Calu3 (cell line): ENCODE measurements at places on chromosomes 7 and 10. TPM values are rescaled to one million over a fixed set of nuclear protein-coding genes. Genes with fewer than 3 reads are reported as not detected.

GRCh38 chr10:23742368-23742767 lies 303.5 kb downstream of the OTUD1 start:
- H3K27me3 ChIP-seq = no peaks in the 10 kb centered on the region
- DNase-seq = no peak
- H3K4me3 ChIP-seq = no peak overlapping the region
- no peak overlapping the region for H3K27ac ChIP-seq

DNA sequence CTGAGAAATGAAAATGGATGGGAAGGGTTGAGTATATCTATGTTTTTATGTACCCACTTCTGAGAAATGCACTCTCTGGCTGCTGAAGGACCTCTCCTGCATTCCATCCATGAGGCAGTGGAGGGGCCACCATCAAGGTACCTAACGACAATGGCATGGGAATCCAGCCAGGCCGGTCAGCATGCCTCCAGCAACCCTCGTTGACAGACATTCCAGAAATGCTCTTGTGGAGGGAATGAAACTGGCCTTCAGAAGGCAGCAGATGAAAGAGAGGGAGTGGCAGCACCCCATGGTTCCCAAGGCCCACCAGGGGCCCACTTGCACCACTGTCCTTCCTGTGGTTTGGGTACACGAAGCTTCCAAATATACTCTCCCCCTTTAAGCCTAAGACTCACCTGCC lies 269.0 kb downstream of the ARHGAP12 start:
- H3K4me3 ChIP-seq = no peak overlapping the region
- DNase-seq = no peak
- peaks cover under 1% of the 10 kb centered on the region for H3K27me3 ChIP-seq
- no peaks in the 10 kb centered on the region for H3K36me3 ChIP-seq
- no peak overlapping the region for H3K27ac ChIP-seq
- H3K4me1 ChIP-seq = no peaks in the 10 kb centered on the region

DNA sequence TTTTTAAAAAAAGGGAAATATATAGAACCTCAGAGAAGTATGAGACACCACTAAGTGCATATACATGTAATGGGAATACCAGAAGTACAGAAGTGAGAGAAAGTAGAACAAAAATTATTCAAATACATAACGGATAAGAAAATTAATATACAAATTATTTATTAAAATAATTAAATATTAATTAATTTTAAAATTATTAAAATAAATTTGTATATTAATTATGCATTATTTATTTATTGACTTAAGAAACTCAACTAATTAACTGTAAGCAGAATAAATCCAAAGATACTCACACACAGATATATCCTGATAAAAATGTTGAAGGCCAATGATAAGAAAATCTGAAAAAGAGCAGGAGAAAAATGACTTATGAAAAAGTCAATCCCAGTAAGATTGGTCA lies 1333.5 kb upstream of the CELF2 start:
- H3K27me3 ChIP-seq = no peaks in the 10 kb centered on the region
- H3K36me3 ChIP-seq = no peaks in the 10 kb centered on the region
- DNase-seq = no peak
- no peak overlapping the region for H3K4me3 ChIP-seq

DNA sequence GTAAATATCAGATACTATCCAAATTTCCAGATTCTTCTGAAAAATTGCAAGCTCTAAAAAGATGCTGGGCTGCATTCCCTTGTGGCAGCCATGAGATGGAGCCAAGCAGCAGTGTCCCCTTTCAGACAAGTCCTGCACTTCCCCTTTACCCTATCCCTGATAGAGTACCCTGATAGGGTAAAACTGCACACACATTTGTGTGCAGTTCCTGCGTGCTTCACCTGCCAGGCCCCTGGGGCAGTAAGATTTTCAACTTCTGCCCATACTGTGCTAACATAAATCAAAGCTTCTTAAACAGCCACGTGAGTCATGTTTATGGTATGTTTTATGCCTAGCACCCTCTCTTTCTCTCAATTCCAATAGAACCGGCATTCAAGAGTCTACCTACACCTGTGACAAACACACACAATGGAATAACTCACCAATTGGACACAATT lies 52.2 kb downstream of the IFIT5 start:
- H3K27me3 ChIP-seq = no peaks in the 10 kb centered on the region
- peak; percentile 51 for DNase-seq
- H3K4me1 ChIP-seq = peaks cover 48% of the 10 kb centered on the region
- H3K4me3 ChIP-seq = no peak overlapping the region

DNA sequence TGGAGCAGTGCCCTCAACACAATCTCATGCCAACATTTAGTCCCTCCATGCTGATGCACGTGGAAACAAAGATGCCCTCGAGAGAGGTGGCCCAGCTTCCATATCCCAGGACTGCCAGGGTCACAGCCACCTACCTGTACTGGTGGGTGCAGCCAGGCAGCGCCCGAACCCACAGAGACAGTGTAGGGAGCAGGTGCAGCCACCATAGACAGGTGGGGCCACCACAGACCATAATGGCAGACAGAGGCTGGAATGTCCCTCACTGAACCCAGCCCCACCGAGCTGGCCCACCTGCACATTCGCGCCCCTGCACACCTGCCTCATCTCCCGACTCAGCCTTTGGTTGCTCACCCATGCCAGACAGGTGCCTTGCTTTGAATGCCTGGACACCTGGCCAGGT lies 18.3 kb upstream of the CPXM2 start:
- H3K4me1 ChIP-seq = no peaks in the 10 kb centered on the region
- no peak for DNase-seq
- H3K36me3 ChIP-seq = no peaks in the 10 kb centered on the region
- H3K27ac ChIP-seq = no peak overlapping the region

GRCh38 chr7:80142853-80143580 lies 8.4 kb downstream of the GNAI1 start:
- H3K4me1 ChIP-seq = peaks cover 35% of the 10 kb centered on the region
- H3K36me3 ChIP-seq = no peaks in the 10 kb centered on the region
- H3K4me3 ChIP-seq = no peak overlapping the region
- H3K27me3 ChIP-seq = no peaks in the 10 kb centered on the region

DNA sequence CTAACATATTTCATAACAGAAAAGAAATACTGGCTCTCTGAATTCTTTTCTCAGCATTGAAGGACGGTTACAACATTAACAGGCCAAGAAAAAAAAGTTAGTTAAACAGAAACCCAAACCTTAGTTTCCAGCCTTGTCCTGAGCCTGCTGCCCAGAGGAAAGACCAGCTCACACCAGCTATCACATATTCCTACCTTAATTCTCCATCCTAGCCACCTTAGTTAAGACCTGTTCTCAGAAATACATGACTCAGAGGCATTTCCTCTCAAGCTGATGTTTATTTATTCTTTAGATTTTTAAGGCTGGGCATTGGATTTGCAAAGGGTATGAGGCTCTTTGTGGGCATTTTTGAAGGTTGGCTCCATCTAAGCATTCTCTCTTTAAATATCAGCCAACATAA lies 34.3 kb upstream of the ADAM12 start:
- no peak for DNase-seq
- H3K4me3 ChIP-seq = no peak overlapping the region
- H3K36me3 ChIP-seq = no peaks in the 10 kb centered on the region
- H3K27me3 ChIP-seq = peaks cover 21% of the 10 kb centered on the region
- H3K27ac ChIP-seq = no peak overlapping the region

DNA sequence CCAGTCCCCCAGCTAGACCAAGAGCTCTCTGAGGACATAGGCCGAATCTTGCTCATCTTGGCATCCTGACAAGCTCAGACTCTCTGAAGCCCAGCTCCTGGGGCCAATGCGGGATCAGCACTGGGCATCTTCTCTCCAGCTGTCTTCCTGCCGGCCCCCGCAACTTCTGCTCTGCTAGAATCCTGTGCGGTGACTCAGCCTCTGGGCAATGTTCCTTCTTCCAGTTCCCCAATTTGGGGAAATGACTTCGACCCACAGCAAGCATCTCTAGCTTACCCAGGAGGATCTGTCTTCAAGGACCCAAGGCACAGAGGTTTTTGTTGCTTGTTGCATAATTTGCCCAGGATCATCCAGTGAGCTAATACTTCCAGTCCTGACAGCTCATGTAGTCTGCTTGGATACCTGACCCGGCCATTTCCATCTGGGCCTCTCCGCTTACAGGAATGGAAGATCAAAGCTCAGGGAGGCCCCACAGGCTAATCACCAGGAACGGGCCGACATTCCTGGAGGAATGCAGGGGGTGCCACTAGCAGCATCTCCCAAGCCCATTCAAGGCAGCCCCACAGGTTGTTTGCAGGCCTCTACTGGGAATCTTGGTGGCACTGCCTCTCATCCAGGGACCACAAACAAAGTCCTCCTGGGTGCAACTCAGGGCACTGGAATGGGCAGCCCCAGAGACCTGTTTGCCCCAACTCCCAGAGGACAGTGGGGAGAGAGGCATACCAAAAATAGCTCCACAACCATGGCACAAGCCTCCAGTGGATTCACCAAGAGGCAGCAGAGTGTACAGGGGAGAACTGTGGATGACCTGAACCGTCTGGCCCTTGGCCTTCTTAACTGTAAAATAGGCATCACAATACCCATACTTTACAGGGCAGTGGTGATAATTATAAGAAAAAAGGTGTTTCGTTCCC lies 151.9 kb downstream of the NEURL1 start:
- no peaks in the 10 kb centered on the region for H3K27me3 ChIP-seq
- no peaks in the 10 kb centered on the region for H3K36me3 ChIP-seq
- no peak for DNase-seq
- no peaks in the 10 kb centered on the region for H3K4me1 ChIP-seq
- H3K27ac ChIP-seq = no peak overlapping the region

The TBXAS1 gene
- total RNA-seq = 31.2 and 33.0 TPM in 2 replicates
